Activated CD4-positive, CD25-positive, alpha-beta regulatory T cell treated with anti-CD3 and anti-CD28 coated beads, Interleukin-2, amount 50 U/mL, for 16 hours (primary cell): ENCODE measurements at places on chromosomes 1 and 21.

DNA sequence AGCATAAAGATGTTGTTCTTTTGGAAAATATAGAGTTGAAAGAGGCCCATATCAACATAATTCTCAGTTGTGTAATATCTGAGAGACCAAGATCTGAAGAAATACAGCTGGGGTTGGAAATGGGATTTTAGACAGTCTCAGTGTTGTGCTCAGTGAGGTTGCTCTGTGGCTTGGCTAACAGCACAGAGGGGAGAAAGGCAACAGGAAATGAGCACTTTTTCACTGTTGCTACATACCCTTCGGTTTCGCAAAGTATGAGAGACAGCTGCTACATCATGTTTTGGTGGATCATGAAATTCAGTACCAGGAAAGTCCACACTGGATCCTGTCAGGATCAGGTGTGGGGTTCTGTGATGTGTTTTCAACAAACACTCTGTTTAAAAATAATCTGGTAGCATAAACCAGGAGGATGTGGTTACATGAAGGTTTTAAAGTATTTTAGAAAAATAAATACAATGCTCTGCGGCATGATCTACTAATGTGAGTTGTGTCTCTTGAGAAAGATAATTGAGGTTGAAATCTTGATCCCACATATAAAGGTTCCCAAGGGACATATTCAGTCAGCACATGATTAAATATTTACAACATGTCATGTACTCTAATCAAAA is 7.0 kb upstream of the GPR88 start:
- DNase-seq = no peak

DNA sequence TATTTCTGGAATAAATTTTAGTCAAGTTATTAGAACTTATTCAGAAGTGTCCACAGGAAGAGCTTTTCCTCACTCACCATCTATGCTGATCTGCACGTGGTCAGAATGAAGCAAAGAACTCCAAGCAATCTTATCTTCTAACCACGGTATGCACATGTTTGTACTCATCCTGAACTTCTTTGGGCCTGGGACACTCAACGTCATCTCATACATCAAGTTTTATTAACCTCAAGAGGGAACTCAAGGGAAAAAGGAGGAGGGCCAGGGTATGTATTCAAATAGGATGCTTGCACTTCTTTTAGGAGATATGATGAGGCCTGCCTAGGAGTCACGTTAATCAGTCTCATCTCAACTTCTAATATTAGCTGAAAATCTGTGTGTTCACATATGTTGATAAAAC is 142.5 kb downstream of the C1orf94 start:
- DNase-seq = no peak

DNA sequence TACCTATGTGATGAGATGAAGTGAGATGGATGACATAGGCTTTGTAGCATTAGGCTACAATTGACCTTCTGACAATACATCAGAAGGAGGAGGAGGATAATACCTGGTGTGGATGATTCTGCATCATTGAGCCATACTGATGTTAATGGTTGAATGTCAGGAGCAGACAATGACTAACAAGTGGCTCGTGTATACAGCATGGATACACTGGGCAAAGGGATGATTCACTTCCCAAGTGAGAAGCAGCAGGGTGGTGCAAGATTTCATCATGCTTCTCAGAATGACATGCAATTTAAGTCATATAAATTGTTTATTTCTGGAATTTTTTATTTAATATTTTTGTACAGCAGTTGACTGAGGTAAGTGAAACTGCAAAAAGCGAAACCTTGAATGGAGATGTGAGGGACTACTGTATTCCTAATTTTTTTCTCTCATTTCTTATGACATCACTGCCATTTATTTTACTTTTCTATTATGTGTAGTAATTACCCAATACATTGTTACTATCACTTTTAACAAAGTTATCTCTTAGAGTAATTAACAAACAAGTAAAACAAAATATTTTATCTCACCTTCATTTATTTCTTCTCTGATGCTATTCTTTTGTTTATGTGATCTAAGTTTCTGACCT is 34.4 kb upstream of the COP1 start:
- no peak for DNase-seq

DNA sequence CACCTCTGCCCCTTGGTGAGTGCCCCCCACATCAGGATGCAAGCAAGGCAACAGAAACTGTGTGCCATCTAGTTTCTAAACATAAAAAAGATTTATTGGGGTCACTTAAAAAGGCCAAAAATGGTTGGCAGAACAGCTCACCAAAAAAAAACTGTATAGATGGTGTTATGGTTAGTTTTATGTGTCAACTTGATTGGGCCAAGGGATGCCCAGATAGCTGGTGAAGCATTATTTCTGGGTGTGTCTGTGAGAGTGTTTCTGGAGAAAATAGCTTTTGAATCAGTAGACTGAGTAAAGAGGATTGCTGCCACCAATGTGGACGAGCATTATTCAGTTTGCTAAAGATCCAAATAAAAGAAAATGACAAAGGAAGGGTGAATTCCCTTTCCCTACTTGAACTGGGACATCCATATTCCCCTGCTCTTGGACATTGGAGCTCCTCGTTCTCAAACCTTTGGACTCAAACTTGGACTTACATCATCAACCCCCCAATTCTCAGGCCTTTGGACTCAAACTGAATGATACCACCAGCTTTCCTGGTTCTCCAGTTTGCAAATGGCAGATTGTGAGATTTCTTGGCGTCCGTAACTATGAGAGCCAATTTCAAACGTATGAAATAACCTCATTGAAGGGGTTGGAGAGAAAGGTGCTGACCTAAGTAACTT is 16.9 kb downstream of the CAPN9 start:
- no peak for DNase-seq

GRCh38 chr1:40740997-40741736 is 42.4 kb upstream of the KCNQ4 start:
- no peak for DNase-seq

DNA sequence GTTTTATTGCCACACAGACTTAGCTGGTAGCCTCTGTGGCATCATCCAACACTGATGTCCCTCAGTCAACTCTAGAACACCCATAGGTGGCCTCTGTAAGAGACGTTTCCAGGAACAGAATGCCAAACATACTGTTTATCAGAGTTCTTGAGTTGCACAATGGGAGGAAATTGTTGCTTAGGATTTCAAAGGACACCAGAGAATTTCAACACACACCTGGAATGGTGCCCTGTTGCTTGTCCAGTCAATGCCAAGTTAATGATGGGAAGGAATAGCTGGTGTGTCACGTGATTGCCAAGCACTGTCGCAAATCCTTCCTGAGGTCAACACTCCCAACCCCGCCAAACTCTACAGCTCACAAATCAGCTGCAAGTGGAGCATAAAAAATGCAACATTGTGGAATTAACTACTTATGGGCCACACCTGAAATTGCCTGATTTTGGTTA is 28.6 kb upstream of the DUSP23 start:
- no peak for DNase-seq

GRCh38 chr1:66519992-66520391 is 14.0 kb upstream of the SGIP1 start:
- DNase-seq = no peak

GRCh38 chr1:114472408-114472807 is 38.6 kb downstream of the TRIM33 start:
- no peak for DNase-seq

DNA sequence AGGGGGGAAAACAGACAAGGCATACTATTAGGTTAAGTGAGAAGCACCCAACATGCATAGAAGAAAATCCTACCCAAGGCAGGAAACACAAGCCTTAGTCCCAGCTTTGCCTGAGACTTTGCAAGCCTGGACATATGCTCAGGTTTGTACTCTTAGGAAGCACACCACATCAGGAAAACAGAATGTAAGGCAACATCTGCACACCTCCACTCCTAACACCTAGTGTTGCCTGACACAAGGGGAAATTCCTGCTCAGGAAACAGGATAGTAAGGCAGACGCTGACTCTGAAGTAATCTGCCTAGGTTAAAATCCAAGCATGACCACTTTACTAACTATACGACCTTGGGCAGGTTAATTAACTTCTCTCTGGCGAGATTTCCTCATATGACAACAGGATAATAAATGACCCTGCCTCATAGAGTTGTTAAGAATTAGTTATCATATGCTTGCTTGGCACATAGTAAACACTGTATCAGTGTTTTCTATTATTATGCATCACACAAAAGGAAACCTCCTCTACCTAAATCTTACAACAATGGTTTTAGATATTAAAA is 119.8 kb downstream of the ZZZ3 start:
- no peak for DNase-seq

- no peak for DNase-seq
Measured at GRCh38 chr1:33378976-33379375, 51.9 kb downstream of the PHC2 start.

DNA sequence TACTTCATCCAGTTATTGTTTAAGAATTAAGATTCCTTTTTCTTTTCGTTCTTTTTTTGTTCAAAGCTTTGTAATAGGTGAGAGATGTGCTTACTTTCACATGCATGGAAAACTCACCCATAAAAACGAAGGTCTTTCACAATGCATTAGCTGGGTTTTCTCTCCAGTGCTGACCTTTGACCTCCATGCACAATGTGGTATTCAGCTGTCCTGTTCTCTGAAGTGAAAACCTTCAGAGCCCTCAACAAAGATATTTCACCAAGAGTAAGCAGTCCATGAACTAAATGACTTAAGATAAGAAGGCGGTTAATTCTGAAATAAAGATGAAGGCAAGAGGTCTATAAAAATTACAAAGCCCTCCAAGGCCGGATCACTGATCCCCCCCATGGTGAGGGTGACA is 77.1 kb upstream of the IPO9 start:
- no peak for DNase-seq

- no peak for DNase-seq
Measured at GRCh38 chr1:114113411-114114184, 40.1 kb downstream of the SYT6 start.

DNA sequence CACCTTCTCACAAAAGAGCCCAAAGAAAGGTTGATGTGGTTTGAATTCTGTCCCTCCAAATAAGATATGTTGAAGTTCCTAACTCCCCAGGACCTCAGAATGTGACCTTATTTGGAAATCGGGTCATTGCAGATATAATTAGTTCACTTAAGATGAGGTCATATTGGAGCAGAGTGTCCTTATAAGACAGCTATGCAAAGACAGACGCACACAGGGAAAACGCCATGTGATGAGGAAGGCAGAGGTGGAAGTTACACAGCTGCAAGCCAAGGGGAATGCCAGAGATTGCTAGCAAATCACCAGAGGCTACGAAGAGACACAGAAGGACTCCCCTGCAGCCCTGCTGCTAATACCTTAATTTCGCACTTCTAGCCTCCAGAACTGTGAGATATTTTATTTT is 5.2 kb upstream of the ABCB10 start:
- no peak for DNase-seq

DNA sequence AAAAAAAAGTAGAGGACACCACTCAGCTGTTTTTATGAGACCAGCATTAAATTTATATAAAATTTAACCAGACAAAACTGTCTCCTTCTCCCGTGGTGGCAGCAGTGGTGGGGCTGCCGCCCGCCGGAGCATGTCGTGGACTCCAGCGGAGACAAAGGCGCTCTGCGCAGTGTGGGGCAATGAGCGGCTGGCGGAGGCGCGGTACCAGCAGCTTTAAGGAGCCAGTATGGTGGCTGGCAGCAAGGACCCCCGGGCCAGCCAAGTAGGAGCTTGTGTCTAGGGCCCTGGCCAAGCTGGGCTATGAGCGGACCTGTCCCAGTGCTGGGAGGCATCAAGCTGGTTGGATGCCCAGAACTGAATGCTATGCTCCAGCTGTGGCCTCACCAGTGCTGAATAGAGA is 2102.9 kb downstream of the NCAM2 start:
- DNase-seq = no peak

GRCh38 chr21:16116069-16116468 is 386.3 kb downstream of the USP25 start:
- no peak for DNase-seq

- DNase-seq = no peak
Measured at GRCh38 chr1:53147174-53147573, 4.7 kb upstream of the SLC1A7 start.

DNA sequence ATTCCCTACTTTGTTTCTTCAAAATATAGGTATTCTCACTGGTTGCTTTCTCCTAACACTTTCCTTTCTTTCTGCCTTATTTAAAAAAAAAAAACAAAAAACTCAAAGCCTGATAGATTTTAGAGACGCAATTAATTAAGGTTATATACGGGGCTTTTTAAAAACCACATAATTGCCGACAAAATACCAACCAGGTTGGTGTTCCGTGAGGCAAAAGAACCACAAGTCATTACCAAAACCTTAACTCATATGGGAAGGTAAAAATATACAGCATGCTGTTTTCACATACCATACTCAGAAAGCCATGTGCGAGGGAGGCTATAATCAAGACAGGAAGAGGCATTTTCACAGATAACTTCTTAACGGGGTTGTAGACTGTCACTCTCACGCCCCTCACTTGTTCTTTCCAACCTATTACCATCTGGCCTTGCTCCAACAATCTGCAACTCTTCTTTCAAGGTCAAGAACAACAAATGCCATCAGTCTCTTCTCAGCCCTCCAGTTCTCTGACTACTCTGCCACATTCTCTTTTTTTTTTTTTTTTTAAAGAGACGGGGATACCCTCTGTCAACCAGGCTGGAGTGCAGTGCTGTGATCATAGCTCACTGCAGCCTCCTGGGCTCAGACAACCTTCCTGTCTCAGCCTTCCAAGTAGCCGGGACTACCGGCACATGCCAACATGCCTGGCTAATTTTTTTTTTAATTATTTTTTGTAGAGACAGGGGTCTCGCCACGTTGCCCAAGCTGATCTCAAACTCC is 102.6 kb downstream of the APP start:
- no peak for DNase-seq

DNA sequence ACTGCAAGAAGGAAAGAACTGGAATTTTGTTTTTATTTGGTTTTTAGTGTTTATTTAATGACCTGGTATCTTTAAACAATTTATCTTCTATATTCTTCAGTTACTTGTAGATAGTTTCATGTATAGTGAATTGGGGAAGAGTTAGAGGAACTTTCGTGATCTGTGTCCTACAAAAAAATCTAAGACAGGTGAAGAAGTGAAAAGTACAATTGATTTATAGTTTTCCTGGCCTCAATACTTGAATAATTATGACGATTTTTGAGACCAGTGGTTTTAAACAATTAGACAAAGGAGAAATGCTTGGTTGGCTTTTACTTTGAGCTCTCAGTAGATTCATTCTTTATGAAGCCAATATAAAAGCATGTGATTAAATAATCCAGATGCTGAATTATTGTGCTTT is 7.5 kb downstream of the MIER1 start:
- DNase-seq = no peak

DNA sequence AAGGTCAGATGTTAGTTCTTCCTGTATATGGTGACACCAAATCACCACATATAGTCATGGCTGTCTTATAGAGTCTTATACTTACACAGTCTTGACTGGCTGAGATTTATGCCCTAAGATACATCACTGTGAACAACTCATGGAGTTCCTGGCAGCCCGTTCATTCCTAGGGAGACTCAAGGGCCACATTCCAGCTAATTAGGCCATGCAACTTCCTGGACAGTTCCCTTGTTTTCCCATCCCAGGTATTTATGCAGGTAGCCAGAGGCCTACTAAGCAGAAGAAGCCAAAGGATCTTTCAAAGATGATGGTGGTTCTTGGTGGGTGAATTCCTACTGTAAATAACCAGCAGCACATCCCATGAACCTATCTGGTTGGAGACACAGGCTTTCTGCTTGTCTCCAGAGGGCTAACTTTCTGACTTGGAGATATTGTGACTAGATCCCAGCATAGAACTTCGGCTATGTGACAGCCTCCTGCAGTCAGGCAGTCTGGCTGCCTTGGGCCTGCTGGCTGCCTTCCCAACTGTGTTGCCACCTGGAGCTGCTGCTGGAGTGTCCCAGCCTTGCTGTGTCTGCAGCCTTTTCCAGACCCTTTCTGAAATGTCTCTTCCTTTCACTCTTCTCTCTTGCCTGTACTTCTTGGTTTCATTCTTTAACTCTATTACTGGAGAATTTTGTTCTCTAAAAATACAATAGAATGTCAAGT is 283.8 kb downstream of the CACNA1E start:
- no peak for DNase-seq
